ENCODE measurements at places on chromosomes 2 and 18.

DNA sequence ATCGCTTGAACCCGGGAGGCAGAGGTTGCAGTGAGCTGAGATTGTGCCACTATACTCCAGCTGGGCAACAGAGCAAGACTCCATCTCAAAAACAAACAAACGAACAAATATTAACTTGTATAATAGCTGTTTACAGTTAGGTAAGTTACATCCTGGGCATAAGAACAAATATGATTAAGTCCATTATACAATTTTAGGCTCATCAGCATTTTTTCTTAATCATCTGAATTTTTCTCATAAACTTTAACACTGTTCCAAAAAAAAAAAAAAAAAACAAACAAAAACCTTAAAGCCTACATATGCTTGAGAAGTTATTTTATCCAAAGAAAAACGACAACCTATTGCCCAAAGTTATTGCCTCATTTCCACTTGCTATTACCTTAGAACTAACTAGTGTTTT is 1042.5 kb downstream of the DPP10 start:
- no peak for DNase-seq

- DNase-seq, result no peak
Measured at GRCh38 chr2:36222485-36222884, 133.1 kb upstream of the CRIM1 start.

GRCh38 chr18:72086421-72086820 is 457.7 kb downstream of the CBLN2 start:
- no peak for DNase-seq

DNA sequence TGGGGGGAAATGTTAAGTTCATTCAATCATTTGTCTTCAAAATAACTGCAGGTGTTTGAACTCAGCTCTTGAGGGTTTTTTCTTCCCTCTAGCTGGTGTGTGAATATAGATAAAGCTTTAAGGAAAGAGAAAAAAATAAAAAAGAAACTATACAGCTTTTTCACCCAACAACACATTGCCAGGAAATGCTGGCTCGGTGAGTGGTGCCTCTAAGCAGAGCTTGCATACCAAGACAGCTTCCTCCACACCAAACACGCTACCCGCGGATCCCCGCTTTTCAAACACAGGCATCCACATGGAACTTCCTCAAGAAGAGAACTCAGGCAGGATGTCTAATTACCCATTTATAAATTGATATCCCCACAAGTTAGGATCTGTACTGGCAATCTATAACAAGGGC is 69.8 kb upstream of the TANK start:
- DNase-seq, result no peak

DNA sequence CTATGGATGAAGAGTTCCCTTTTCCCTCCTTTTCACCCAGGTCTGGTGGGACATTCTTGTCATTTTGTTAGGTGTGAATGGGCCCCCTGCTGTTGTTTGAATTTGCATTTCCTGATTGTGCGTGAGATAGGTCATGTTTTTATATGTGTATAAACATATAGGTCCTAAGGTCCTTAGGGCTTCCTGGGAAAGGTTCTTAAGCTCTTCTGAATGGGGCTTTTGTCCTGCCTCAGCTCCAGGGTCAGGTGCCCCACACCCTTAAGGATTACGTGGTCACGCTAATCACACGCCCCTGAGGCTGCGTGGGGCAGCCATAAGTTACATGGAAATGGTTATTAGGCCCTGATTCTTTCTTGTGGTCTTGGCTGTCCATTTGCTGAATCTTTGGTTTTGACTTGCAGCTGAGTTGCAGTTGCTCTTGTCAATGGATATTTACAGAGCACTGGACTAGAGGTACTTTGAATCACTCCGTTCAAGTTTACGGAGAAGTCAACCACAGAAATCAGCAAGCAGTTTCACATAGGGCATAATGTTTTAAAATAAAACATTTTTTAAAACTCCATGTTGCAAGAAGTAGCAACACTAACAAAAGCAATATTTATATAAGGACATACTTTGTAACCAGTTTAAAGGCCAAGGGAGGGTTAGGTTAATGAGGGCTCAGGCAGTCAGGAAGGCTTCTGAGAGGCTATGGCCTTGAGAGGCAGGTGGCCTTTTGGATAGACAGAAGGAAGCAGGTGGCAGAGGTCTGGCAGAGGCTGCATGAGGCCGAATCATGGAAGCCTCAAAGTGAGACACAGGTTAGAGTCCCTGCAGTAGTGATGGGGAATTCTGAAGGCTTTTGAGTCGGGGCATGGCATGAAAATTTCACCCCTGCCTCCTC is 24.2 kb downstream of the LIPG start:
- DNase-seq, result no peak

DNA sequence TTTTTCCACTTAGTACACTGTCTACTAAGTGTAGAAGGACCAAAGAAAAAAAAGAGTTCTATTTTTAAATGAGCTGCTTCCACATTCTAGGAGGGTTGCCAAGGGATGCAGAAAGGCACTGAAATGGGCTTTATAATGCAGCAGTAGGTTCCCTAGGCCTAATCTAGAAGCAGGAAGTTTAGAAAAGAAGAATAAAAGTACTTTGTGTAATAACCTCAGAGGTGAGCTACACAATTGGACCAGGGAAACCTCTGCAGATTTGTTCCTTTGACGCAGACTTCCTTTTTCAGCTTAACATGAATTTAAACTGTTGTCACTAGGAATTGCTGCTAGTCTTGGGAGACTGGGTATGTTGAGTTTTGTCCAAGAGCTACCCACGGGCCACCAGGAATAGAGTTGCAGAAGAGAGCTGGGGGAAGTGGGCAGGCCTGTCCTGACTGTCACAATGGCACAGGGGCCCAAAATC is 34.6 kb upstream of the RAB1A start:
- DNase-seq, result no peak

GRCh38 chr2:25410370-25410769 is 68.6 kb upstream of the DNMT3A start:
- no peak for DNase-seq

GRCh38 chr2:2572393-2573204 is 241.5 kb upstream of the MYT1L start:
- no peak for DNase-seq

DNA sequence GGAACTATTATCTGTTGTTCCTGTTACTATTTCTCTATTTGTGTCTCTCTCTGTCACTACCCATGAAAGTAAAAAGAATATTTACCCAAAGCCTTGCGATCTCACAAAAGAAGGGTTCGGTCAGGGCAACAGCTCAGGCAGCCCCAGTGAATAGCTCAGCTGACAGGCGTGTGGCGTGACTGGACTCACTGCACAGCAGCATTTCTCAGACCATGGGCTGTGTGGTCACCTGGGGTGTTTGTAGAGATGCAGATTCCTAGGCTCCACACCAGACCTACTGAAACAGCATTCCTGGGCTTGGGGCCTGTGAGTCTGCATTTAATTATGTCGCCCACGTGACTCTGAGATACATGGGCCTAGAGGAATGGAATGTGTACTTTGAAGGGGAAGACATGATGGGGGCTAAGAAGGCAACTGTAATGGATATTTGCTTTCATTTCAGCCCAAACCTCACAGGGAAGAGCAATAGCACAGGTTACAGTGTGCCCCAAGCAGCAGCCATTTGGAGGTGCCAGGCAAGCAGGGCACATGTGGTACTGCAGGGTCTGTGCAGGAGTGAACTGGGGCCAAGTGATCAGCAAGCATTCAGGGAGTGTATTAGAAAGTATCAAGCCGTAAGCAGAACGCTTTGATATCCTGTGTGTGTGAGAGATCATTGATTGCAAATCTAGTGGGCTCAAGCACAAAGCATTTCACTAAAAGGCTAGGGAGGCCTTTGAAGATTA is 90.4 kb upstream of the RBMS1 start:
- no peak for DNase-seq

GRCh38 chr2:8107621-8108378 is 574.1 kb upstream of the ID2 start:
- DNase-seq, result no peak

DNA sequence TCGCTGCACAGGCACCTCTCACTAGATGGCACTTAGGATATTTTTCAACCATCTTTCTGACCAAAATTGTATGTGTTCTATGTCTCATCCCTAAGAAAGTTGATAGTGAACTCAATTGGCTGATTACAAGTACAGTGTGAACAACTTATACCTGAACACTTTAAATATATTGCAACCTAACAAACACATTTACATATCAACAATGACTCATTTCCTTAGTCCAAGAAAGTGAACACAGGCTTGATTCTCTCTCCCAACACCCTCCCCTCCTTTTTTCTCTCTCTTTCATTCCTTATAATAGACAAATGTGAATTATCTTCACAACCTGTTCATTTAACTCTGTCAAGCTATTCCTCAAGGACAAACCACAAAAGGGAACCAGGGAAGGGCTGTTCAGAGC is 192.0 kb downstream of the SLC8A1 start:
- DNase-seq, result no peak

- DNase-seq, result no peak
Measured at GRCh38 chr2:8149985-8150539, 531.8 kb upstream of the ID2 start.

GRCh38 chr18:50410894-50411293 is 36.0 kb downstream of the SKA1 start:
- no peak for DNase-seq

DNA sequence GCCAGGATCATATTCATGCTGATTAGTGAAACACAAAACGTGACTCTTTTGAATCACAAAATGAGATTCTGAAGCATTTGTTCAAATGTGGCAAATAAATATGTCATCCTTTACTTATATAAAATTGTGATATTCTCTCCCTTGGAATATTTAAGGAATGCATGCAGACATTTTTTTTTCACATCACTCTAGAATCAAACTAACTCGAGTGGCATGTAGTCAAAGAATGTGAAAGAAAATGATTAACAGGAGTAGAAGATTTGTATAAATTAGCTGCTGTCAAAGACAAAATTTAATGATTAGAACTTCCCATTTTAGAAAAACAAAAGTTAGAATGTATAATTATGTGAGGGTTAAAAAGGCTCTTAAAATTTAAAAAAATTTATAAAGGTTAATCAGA is 721.0 kb upstream of the FAM98A start:
- DNase-seq, result no peak

- no peak for DNase-seq
Measured at GRCh38 chr2:105573910-105574655, 170.6 kb upstream of the NCK2 start.

GRCh38 chr2:191625016-191625415 is 52.9 kb upstream of the NABP1 start:
- no peak for DNase-seq

GRCh38 chr2:138234265-138234664 is 267.3 kb upstream of the SPOPL start:
- no peak for DNase-seq

DNA sequence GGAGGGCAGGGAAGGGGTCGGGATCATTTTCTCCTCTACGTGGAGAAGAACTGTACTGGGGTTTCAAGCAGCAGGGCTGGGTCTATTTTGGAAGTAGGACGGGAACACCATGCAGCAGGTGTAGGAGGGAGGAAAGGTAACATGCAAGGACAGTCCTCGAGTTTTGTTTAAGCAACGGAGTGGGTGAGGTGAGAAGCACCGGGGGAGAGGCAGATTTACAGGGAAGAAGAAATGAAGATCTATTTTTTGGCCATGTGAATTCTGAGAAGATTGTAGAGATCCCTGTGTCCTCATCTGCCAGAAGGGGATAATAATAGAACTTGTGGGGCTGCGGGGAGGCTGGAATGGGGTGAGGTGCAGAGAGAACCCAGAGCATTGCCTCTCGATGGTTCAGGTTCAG is 85.6 kb downstream of the INPP5D start:
- DNase-seq, result no peak

GRCh38 chr18:46567196-46567595 is 89.8 kb downstream of the LOXHD1 start:
- no peak for DNase-seq

GRCh38 chr2:105125920-105126319 is 88.1 kb downstream of the MRPS9 start:
- no peak for DNase-seq

- DNase-seq, result no peak
Measured at GRCh38 chr2:238461491-238461890, 34.8 kb downstream of the ASB1 start.

DNA sequence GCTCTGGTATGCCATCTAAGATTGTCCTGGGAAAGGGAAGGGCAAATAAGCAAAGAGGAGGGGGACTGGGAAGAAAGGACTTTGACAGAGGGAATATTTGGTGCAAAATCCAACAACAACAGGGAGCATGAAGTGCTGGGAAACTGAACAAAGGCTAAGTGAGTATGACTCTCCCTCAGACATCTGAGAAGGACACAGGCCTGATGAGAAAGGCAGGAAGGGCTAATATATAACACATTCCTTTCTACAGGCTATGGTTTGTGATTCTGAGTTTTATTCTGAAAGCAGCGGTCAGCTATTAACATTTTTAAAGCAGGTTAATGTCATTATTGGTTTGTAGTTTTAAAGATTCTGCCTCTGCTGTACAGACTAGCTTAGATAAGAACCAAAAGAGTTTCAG is 1579.5 kb downstream of the LRP1B start:
- no peak for DNase-seq

DNA sequence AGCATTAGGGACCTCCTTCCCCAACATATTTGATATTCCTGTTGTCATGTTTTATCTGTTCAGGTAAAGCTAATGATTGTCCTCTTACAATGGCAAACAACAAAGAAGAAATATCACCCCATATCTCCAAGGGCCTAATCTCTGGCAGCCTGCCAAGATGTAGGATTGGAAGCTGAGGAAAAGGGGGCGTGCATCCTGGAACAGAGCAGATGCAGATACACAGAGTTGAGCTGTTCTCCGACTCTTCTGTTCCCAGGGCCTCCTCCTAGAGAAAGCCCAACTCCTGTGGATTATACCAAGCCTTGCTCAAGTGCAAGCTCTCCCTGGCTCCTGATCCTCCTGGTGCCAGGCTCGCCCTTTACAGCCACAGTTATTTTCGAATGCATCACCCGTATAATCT is 35.2 kb upstream of the CD207 start:
- no peak for DNase-seq

GRCh38 chr2:24620936-24621335 is 129.9 kb downstream of the NCOA1 start:
- DNase-seq, result no peak

DNA sequence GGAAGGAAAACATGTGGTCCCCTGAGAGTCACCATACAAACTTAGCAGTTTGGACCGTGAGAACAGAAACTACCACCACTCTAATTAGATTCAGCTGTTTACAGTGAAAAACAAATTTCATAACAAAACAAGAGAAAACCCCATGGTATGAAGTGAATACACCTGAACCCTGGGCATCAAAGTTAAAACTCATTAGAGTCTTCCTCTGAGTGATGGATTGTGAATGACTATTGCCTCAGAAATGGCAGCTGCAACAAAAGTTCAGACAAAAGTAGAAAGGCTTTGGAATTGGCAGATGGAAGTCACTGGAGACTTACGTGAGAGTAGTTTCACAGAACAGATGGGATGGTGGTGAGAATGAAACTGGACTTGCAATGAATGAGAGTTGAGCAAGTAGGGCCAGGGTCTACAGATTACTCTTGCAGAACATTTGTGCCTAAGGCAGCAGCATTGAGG is 98.0 kb downstream of the AAK1 start:
- no peak for DNase-seq

Data from activated CD4-positive, alpha-beta T cell treated with anti-CD3 and anti-CD28 coated beads, Interleukin-2, amount 50 U/mL, for 24 hours (primary cell).